Ovary (tissue), 10 donors: ENCODE measurements at places on chromosomes 13 and 19. TPM values are rescaled to one million over a fixed set of nuclear protein-coding genes. Genes with fewer than 3 reads are reported as not detected.

BRSK1 gene
- total RNA-seq, result 4.8 TPM

SWSAP1 gene
- total RNA-seq, result 3.3 TPM

ATP4B gene
- not detected for total RNA-seq

SLC1A6 gene
- total RNA-seq, result not detected

ZNF730 gene
- 3.5 TPM for total RNA-seq

- no peaks in the 10 kb centered on the region for H3K4me1 ChIP-seq
- DNase-seq, result peak; percentile 76
- H3K4me3 ChIP-seq, result peak overlapping the region; percentile 79
- no peaks in the 10 kb centered on the region for H3K27me3 ChIP-seq
- no peaks in the 10 kb centered on the region for H3K36me3 ChIP-seq
Measured at GRCh38 chr13:20118268-20119140, 42.3 kb downstream of the GJA3 start.

GRCh38 chr13:76696370-76696769, 189.8 kb downstream of the KCTD12 start:
- H3K4me1 ChIP-seq, result no peaks in the 10 kb centered on the region
- DNase-seq, result no peak
- H3K27ac ChIP-seq, result no peak overlapping the region
- no peak overlapping the region for H3K4me3 ChIP-seq

DNA sequence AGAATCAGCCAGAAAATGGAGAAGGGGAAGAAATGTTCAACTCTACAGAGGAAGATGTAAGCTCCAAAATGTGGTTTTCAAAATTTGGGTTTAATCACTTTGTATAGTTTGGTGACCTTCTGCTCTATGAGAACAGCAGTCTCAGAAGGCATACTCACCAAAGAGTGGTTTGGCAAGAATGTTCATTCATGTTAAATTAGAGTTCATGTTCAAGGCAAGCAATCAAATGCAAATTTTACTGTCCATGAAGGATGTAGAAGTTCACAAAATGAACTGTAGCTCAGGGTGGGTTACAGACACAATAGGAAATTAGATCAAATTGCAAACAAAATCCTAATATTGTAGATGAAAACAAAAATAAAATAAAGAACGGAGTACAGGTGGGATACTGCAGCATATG, 606.7 kb upstream of the PCDH20 start:
- no peaks in the 10 kb centered on the region for H3K36me3 ChIP-seq
- DNase-seq, result no peak
- H3K27me3 ChIP-seq, result no peaks in the 10 kb centered on the region
- no peaks in the 10 kb centered on the region for H3K4me1 ChIP-seq
- no peak overlapping the region for H3K4me3 ChIP-seq

DNA sequence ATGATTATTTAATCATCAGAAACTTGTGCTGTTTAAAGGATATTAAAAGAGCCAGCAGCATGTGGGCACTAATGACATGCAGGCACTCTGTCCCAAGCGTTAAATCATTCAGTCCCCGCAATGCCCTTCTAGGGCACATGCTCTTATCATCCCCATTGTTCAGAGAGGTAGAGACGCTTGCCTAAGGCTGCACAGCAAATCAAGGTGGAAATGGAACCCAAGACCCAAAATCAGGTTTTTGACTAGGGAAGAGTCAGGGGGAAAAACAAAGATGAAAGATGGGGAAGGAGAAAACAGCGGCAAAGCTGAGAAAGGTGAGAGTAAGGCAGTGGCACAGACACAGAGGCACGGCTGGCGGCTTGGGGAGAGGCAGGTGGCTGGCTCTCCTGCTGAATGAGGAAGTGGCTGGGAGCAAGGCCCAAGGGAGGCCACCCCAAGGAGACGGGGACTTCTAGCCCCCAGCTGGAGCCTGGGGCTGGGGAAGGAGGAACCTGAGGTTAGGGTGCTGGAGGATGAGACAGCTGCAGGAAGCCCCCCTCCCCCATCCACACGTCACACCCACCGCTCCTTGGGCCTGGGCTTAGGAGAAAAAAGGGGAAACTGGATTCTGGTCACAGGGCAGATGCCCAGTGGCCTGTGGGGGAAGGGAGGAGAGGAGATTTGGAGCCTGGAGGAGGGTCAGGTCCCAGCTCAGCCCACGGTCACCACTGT, 1.0 kb upstream of the TYROBP start:
- H3K27me3 ChIP-seq, result no peaks in the 10 kb centered on the region
- H3K27ac ChIP-seq, result no peak overlapping the region
- H3K4me3 ChIP-seq, result no peak overlapping the region
- DNase-seq, result no peak

- no peaks in the 10 kb centered on the region for H3K27me3 ChIP-seq
- no peaks in the 10 kb centered on the region for H3K36me3 ChIP-seq
- no peak overlapping the region for H3K4me3 ChIP-seq
- H3K4me1 ChIP-seq, result no peaks in the 10 kb centered on the region
Measured at GRCh38 chr19:38970664-38971532, 4.6 kb downstream of the FBXO17 start.

DNA sequence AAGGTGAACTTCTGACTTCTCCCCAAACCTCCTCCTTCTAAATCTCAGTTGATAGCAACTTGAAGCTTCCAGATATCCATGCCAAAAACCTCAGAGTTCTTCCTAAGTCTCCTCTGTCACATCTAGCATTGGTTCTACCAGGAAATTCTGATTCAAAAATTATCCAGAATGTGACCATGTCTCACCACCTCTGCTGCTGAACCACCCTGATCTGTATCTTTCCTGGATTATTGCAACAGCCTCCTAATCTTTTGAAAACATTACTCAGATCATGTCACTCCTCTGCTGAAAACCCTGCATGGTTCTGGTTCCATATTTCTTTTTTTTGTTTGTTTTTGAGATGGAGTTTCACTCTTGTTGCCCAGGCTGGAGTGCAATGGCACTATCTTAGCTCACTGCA, 78.7 kb upstream of the TNFSF11 start:
- H3K4me3 ChIP-seq, result no peak overlapping the region
- no peaks in the 10 kb centered on the region for H3K36me3 ChIP-seq
- no peaks in the 10 kb centered on the region for H3K27me3 ChIP-seq
- no peak overlapping the region for H3K27ac ChIP-seq

DNA sequence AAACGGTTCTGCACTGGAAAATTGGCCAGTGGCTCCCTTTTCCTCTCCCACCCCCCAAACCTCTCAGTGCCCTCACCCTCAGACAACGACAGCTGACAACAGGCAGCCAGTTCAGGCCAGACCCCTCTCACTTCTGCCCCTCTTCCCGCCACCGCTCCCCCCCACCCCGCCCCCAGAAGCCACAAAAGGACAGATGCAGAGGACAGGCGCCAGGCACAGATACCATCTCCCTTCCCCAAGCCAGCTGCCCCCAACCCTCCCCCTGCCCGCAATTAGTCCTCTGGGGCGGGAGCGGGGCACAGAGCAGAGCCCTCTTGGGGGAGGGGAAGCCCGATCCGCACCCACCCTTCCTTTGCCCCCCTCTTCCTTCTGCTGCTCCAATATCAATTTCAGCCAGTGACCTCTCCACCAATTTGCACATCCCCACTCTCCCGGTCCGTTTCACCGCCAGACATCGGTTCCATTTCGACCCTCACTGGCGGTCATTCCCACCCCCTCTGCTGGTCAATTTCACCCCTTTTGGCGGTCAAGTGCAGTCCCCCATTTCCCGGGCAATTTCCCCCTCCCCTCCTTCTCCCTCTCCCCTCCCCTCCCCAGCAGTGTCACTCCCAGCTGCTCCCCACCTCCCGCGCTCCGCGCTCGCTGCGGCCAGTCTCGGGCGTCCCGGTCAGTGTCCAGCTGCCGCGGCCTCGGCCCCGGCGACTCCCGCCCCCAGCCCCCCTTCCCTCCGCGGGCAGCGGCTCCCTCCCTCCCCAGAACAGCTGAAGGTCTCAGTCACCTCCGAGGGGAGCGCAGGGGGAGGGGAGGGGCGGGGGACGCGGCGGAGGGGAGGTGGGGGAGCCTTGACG, at the start of gene SHD:
Gene SHD (plus strand): TSS at position 848 of the 848 bp plus-strand sequence. CDS start 798 bp downstream, outside the sequence.
- H3K27ac ChIP-seq, result no peak within 1 kb of the TSS
- H3K27me3 ChIP-seq, result no peaks in the 10 kb centered on the region
- peaks cover 3% of the 10 kb centered on the region for H3K4me1 ChIP-seq
- no peak for DNase-seq
- H3K36me3 ChIP-seq, result no peaks in the 10 kb centered on the region

- H3K27me3 ChIP-seq, result no peaks in the 10 kb centered on the region
- no peaks in the 10 kb centered on the region for H3K4me1 ChIP-seq
- H3K36me3 ChIP-seq, result no peaks in the 10 kb centered on the region
- H3K4me3 ChIP-seq, result no peak overlapping the region
Measured at GRCh38 chr13:23086968-23087623, 93.7 kb upstream of the SGCG start.

- no peak overlapping the region for H3K27ac ChIP-seq
- DNase-seq, result no peak
- no peak overlapping the region for H3K4me3 ChIP-seq
- no peaks in the 10 kb centered on the region for H3K4me1 ChIP-seq
- no peaks in the 10 kb centered on the region for H3K27me3 ChIP-seq
Measured at GRCh38 chr13:111850458-111850857, 216.5 kb upstream of the SOX1 start.

GRCh38 chr13:102875256-102875655, 29.4 kb downstream of the ERCC5 start:
- H3K27me3 ChIP-seq, result no peaks in the 10 kb centered on the region
- H3K27ac ChIP-seq, result no peak overlapping the region
- H3K4me1 ChIP-seq, result peaks cover 2% of the 10 kb centered on the region

DNA sequence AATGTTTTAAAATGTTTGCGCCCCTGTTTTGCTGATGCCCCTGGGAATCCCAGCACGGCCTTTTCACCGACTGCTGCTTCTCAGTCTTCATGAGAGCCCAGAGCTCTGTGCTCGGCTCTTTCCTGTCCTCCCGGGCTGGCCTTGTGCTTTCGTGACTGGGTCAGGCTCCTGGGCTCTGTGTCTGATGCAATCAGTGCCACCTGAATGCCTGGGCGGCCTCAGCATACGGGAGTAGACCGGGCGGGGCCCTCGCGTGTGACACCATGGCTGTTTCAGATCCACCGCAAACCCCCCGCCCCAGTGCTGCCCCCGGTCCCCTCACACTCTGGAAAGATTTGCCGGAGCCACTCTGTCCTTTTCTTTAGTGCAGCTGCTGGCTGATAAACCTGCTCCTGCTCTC, 21.4 kb downstream of the PABPC3 start:
- no peak for DNase-seq
- H3K36me3 ChIP-seq, result no peaks in the 10 kb centered on the region
- no peak overlapping the region for H3K27ac ChIP-seq
- no peak overlapping the region for H3K4me3 ChIP-seq

DNA sequence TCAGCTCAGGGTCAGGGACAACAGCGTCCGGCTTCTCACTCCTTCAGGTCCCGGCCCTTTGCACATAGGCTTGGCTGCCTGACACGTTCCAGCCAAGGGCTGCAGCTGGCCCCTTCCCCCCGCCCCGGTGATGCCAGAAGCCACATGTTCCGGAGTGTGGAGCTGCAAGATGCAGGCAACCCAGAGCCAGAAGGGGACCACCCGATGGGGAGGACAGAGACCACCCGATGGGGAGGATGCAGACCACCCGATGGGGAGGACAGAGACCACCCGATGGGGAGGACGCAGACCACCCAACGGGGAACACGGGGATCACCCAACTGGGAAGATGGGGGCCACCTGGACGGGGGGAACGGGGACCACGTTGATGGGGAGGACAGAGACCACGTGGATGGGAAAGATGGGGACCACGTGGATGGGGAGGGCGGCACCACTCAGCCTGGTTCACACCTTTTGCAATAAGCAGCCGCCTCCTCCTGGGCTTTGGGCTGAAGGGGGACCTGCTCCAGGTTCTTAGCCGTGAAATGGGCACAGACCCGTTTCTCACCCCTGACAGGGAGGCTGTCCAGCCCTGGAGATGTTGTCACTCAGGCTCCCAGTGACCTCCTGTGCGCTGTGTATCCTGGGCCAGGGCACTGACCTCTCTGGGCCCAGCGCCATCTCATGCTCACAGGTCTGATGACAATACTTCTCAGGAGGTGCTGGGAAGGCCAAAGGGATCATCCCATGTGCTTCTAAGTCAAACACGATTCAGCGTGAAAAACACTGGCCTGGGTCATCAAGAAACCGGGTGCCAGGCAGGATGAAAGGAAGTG, 34.5 kb downstream of the C13orf46 start:
- H3K27ac ChIP-seq, result no peak overlapping the region
- no peak for DNase-seq
- H3K27me3 ChIP-seq, result no peaks in the 10 kb centered on the region
- no peak overlapping the region for H3K4me3 ChIP-seq
- H3K36me3 ChIP-seq, result no peaks in the 10 kb centered on the region

- no peaks in the 10 kb centered on the region for H3K27me3 ChIP-seq
- no peak overlapping the region for H3K27ac ChIP-seq
- no peak for DNase-seq
- H3K4me1 ChIP-seq, result no peaks in the 10 kb centered on the region
- no peak overlapping the region for H3K4me3 ChIP-seq
Measured at GRCh38 chr13:65378943-65379519, 1851.1 kb downstream of the PCDH9 start.

GRCh38 chr13:19267746-19268145, 86.1 kb upstream of the TUBA3C start:
- no peaks in the 10 kb centered on the region for H3K4me1 ChIP-seq
- H3K27ac ChIP-seq, result no peak overlapping the region
- H3K4me3 ChIP-seq, result no peak overlapping the region
- no peaks in the 10 kb centered on the region for H3K36me3 ChIP-seq
- DNase-seq, result no peak

GRCh38 chr13:106393776-106394175, 141.7 kb downstream of the EFNB2 start:
- H3K4me3 ChIP-seq, result no peak overlapping the region
- DNase-seq, result no peak
- no peaks in the 10 kb centered on the region for H3K36me3 ChIP-seq
- H3K4me1 ChIP-seq, result no peaks in the 10 kb centered on the region
- H3K27me3 ChIP-seq, result no peaks in the 10 kb centered on the region
- no peak overlapping the region for H3K27ac ChIP-seq
